ENCODE measurements at places on chromosomes 6 and 20.
A peak's percentile ranks its signal among the peaks of the same experiment; 100 is the strongest.

DNA sequence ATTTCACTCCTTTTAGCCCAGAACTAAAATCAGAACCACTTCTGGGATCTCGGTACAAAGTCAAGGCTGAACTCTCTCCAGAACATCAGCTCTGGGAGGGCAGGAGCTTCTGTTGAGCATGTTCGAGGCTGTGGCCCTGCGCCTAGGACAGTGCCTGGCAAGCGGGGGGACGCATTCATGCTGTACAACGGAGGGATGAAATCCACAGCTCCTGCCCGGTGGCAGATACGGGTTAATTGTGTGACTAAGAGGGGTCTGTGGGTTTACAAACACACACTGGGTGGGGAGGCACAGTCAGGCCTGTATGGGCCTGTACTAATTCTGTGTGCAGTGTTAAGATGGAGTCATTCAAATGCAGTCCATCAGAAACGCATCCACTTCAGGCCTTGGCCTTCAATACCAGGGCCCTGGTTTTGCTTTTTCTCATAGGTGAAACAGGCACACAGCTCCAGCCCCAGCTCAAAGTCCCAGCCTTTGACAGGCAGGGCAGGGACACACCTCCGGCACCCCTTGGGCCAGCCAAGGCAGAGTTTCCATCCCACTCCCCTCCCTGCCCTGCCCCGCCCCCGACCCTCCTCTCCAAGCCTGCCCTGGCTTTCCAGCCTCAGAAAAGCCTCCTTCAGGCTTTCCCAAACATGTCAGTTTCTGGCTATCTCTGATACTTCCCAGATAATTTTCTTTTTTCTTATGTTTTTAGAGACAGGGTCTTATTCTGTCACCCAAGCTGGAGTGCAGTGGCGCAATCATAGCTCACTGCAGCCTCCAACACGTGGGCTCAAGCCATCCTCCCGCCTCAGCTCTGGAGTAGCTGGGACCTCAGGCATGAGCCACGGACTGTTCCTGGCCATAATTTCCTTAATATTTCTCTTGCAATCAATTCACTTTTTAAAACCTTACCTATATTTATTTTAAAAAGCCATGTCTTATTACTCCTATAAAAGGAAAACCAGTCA, 109.8 kb downstream of the SULF2 start:
- no peak for DNase-seq

DNA sequence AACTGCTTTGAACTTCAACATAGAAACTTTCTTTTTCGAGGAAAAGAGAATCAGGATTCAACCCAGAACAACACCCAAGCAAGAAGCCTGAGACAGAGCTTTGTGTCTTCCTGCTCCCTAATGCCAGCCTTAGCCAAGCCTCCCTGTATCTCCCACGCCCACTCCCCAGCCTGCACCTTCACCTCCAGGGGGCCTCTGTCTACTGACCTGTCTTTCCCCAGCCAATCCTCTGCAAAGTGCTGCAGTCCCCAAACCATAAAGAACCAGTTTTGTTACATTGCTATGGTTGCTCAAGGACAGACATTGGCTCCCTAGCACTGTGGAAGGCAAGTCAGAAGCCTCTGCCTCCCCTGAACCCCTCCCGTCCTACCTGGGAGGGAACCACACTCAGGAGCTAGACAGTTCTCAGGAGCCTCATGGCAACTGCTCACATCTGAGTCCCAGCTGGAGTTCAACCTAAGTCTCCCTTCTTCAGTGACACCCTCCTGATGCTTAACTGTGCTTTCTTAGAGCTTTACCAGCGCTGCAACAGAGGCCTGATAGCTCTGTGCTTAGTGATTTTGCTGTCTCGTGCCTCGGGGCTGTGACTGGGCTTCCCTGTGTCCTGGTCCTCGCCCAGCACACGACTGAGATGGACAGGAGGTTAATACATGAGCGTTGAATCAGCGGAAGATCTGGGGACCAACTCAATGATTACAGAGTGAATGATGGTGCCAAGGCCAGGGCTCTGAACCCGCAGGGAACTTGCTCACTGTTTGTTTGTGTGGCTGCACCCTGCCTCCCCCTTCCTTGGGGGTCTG, 101.5 kb upstream of the DUSP22 start:
- DNase-seq: no peak

GRCh38 chr6:137811916-137812553, 55.0 kb upstream of the TNFAIP3 start:
- no peak for DNase-seq

- DNase-seq: no peak
These were observed 1.1 kb upstream of the PAQR8 start for GRCh38 chr6:52360601-52361413.

- DNase-seq: no peak
These were observed 6.4 kb upstream of the SLC52A3 start for GRCh38 chr20:774660-775057.

DNA sequence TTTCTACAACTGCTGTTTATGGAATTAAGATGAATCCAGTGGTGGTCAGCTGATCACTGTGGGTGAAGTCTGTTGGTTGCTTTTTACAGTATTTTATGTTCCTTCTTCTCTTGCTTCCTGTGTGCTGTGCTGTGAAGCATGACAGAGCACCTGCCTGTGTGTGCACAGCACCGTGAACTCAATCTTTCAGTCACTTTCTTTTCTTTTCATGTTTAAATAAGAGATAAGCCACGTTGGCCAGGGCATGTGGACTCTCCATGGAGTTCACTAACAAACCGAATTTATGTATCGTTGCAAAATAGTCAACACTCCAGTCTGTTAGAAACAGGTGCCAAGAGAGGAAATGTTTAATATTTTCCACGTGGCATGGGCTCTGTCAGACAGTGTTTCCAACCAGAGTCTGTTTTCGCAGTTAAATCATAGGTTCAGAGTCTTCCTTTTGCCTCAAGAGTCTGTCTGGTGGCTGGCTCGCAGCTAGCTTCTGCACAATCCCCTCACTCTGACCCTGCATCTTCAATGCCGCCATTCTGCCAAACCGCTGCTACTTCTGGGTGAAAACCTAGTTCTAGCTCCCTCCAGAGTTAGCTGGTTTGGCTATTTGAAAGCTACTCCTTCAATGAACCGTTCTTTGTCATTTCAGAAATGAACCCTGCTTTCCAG, 73.2 kb downstream of the QRSL1 start:
- DNase-seq: no peak

DNA sequence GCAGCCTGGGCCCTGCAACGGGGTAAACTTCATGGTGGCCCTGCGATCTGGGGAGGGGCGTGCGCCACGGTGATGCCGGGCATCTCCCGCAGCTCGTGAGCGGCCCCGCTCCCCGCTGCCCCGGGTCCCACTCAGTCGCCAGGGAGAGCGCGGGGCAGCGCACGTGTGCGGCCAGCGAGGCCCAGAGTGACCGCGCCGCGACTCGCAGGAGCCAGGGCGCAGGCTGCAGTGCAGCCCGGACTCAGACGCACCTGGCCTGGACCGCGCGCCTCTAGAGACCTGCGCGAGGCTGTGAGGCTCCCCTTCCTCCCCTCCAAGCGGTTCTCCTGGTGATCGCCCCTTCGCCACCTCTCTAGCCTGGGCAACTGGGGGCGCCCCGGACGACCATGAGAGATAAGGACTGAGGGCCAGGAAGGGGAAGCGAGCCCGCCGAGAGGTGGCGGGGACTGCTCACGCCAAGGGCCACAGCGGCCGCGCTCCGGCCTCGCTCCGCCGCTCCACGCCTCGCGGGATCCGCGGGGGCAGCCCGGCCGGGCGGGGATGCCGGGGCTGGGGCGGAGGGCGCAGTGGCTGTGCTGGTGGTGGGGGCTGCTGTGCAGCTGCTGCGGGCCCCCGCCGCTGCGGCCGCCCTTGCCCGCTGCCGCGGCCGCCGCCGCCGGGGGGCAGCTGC, 652 bp downstream of the BMP6 start:
- peak; percentile 5 for DNase-seq

DNA sequence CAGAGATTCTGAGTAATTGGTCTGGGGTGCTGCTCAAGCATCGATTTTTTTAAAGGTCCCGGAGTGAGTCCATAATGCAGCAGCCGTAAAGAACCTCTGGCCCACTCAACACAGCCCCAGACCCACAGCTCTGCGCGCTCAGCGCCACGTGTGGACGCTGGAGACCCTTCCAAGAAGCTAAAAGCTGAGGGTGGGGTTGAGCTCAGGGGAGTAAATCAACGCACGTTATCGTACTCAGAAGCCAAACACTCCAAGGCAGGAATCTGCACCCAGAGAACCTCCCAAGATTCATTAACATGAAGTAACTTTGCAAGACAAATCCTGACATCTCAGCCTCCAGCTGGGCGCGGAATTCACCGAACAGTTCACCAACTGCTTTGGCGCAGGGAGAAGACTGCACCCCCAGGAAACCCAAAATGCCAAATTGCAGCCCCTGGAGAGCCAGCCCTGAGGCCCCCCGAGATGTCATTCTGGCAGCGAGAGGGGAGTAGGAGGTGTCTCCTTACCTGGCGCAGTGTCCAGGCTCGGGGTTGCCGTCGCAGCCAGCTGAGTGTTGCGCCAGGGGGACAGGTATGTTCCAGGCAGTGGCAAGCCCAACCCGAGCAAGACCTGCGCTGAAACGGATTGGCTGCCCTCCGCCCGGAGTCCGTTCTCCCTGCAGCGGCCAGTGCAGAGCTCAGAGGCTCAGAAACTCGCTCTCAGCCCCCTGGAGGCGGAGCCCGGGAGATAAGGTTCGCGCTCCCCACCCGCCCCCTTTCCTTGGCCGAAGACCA, at the start of gene COL21A1:
Gene COL21A1 (minus strand): TSS at position 700 of the 773 bp plus-strand sequence. CDS start 64,962 bp downstream, outside the sequence.
- no peak for DNase-seq

- DNase-seq: no peak
These were observed 42.7 kb upstream of the TNFRSF21 start for GRCh38 chr6:47352194-47352920.

DNA sequence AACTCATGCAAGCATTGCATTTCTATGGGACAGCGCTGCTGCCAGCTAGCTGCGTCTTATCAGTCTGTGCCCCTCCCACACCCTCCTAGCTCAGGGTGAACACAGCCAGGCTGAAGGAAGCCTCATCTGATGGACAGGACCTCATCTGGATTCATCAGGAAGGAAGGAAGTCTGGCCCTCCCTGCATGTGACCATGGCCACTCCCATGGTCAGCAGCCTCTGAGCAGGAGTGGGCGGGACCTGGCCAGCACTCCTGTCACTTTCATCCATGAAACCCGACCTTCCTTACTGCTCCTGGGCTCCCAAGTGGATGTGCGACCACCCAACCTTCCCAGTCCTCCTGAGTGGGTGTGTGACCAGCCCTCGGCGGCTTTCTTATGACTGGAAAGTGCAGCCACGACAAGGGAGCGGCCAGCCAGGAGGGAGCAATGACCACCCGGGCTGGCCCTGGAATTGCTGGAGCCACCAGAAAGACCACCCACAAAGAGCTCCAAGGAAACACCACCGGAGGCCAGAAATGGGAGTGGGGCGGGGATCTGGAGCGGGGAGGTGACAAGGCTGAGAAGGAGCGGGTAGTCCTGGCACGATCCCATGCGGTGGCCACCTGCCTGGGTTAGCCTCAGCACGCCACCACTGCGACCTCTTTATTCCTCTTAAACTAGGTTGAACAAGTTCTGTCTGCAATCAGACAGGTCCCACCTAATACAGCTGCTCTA, 241.2 kb downstream of the TTLL2 start:
- DNase-seq: no peak

GRCh38 chr6:154509421-154510143, 903 bp downstream of the CNKSR3 start:
- peak; percentile 3 for DNase-seq

GRCh38 chr20:2103461-2104153, 2.0 kb downstream of the STK35 start:
- DNase-seq: no peak

DNA sequence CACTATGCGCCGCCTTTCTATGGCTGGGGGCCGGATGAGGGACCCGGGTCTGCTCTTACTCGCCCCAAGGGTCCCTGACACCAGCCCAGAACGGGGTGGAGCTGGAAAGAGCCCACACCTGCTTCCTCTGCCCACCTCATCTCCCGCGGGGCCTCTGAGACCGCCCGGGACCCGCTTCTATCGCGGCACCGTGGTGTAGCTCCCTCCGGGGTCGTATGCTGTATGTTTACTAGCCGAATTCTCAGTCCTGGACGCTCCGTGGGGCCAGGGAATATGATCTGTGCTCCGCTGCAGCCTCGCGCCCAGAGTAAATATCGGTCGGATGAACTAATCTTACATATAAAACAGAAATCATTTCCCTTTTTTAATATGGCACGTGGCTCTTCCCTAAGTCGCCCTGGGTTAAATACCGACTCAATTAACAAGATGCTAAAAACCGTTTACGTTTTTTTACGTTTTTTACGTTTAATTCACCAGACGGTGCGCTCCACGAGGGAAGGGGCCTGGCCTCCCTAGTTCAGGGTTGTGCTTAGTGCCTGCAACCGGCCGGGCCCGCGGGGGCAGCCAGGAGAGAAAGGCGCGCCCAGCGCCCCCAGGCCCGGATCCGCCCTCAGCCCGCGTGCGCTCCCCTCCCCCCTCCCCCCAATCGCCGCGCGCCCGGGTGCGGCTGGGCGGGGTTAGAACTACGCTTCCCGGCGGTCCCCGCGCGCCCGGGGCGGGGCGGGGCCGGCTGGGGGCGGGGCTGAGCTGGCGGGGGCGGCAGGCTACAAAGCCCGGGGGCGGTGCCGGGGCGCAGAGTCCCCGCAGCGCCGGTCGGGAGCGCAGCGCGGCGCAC, at the start of gene RBM38:
Gene RBM38 (plus strand): TSS at position 793 of the 835 bp plus-strand sequence. CDS start 186 bp downstream, outside the sequence.
- DNase-seq: peak; percentile 88

DNA sequence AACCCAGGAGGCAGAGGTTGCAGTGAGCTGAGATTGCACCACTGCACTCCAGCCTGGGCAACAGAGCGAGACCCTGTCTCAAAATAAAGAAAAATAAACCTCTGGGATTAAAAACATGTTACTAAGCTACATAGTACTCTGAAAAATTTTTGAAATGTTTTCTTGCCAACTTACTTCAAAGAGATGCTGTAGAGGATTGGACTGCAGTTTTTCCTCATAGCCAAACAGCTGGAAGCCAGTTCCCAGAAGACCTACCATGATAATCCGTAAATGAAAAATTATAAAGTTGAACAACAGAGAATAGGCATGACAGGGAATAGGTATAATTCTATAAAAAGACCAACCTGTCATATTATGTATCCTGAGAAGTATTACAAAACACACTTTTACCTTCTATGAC, 48.0 kb downstream of the RARS2 start:
- no peak for DNase-seq

- DNase-seq: no peak
These were observed 4.9 kb downstream of the ARFRP1 start for GRCh38 chr20:63702751-63703470.

GRCh38 chr6:118296129-118296901, 251.8 kb upstream of the PLN start:
- DNase-seq: no peak

DNA sequence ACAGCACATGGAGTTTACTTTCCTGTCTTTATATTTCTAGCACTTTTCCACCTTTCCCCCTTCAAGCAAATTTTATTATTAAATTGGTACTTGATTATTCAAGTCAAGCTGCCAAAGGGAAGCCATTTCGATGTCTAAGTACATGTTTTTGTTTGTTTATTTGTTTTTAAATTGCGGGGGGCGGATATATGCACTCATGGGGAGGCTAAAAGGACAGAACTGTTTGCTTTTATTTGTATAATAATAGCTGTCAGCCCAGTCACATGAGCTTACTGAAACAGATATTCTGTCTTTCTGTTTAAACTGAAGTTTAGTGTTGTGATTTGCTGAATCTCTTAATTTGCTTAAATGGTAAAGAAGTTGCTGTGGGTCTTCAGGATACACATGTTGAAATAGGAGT, 49.6 kb upstream of the PLCG1 start:
- no peak for DNase-seq
